ENCODE measurements at places on chromosomes 13 and 19.

DNA sequence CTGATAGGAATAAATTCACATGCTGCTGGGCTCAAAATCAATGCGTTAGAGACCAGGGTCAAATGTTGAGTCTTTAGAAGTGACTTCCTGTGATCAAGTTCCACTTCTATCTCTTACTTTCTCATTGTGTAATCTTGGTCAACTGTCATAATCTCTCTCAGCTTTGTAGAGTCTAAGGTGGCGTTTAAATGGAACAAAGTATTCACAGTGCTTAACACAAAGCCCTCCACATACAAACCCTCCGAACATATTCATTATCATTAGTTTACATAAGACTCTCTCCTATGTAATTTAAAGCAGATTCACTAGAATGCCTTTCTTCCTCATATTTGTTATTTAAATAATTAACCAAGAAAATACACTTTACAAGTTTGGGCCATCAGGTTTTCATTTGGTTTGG is 1044.1 kb downstream of the EFNB2 start:
- DNase-seq, result no peak

DNA sequence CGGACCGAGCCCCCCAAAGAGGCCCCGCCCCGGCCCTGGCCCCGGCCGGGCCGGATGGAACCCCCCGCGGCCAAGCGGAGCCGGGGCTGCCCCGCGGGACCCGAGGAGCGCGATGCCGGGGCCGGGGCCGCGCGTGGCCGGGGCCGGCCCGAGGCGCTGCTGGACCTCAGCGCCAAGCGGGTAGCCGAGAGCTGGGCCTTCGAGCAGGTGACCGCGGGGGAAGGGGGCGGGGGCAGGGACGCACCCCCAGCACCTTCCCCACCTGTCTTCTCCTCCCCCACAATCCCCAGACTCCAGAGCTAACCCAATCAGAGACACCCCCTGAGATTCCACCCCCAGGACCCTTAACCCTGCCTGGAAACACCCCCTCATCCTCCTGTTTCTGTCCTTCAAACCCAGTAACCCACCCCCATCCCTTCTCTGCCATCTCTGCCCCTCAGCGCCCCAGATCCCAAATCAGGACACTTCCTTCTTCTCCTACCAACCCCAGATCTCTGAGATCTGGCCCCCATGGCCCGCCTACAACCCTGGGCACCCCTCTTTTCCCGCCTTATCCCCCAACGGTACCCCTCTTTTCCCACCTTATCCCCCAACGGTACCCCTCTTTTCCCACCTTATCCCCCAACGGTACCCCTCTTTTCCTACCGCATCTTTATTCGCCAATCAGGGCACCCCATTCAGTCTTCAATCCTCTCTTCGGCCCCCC is 505 bp downstream of the ZSWIM4 start:
- DNase-seq, result no peak

DNA sequence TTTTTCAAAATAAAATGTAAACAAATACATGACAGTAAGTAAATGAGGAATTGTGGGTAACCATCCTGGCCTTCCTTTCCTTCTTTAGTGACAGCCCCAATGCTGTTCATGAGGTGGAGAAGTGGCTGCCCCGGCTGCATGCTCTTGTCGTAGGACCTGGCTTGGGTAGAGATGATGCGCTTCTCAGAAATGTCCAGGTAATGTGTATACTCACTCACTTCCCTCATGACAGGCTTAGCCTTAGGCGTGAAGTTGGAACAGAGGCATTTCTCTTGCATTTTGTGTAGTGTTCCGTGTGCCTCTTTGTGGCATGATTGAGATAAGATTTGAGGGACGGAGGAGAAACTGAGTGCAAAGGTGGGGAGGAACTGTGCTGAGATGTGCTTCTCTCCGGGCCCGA is 12.0 kb downstream of the NAXD start:
- no peak for DNase-seq

DNA sequence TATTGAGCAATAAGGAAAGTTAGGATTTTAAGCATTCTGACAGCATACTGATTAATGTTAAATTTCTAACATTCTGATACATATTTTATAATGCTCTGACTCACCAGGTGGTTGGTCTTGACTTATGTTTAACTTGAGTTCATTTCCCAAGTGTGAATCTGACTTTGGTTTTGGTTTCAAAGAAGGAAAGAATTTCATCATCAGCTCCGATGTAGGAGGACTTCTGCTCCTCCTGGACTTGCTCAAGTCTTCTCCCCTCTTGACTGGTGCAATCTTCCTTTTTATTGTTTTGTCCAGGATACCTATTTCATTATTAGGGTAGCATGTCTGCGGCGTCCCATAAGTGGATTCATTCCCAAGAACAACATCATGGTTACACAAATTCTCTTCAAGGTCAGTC is 141.3 kb downstream of the RNF17 start:
- no peak for DNase-seq

DNA sequence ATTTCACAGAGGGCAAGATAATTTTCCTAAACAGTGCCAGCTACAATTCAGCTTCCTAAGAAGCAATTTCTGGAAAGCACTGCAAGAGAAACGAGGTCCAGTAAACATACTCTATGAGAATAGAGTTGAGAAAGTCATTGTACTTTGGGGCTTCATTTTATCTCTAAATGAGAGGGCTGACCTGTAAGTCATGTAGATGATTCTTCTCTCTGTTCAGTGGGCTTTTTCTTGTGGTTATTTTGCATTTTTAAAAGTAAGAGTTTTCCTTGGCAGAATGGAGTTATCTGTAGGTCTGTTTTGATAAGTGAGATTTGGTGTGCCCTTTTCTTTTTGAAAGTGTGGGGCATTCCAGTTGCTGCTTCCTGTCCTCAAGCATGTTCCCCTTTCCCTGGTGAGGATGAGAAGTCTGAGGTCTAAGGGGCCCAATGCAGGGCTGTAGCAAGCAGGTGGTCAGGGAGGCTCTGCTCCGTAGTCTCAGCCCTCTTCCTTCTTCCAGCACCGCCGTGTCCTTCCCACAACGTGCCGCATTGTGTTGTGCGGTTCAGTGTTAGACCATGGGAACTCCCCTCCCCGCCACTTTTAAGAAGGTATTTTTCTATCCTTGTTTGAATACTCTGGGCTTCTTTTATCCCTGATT is 86.3 kb downstream of the ARHGEF7 start:
- no peak for DNase-seq

DNA sequence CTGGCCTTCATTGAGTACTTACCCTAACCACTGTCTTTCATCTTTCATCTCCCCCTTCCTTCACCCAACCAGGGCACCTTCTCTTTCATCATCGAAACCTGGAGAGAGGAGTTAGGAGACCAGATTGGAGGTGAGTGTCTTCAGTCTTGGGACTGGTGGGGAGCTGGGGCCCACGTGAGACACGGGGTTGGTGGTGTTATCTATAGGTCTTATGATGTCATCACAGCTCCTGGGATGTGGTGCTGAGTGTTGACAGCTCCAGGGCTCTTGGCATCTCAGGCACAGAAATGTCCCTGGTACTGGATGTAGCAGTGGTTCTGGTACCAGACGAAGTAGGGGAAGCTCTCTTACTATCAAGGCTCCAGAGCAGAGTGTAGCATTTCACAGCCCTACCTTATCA is 1.8 kb downstream of the DLL3 start:
- no peak for DNase-seq

DNA sequence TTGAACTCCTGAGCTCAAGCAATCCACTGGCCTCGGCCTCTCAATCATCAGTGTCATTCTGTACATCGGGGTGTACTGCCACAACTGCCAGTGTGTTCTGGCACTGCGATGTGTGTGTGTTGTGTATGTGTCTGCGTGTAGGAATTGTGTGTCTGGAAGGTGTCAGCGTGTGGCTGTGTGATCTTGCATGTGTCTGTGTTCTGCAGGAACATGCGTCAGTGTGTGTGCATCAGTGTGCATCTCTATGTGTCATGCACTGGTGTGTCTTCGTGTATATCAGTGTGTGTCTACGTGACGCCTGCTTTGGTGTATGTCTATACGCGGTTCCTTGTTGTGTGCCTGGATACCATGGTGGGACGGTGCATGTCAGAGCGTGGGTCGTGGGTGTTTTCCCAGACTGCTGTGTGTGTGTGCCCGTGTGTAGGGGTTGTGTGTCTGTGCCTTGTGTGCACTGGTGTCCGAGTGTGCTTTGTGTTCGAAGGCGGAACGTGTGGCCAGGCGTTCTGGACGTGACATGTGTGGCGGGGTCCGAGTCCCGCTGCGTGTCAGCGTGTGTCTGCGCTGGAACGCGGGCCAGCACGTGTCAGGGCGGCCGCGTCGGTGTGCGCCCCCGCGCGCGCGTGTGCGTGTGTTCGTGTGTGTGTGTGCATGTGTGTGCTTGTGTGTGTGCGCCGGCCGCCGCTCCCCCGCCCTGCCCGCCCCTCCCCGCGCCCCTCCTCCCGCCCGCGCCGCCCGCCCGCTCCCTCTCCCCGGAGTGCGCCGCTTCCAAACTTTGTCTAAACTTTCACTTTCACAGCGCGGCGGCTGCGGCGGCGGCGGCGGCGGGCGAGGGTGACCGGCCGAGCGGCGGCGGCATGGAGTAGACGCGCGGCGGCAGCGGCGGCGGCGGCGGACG is at the start of gene NFIX:
TSS of gene NFIX (plus strand) at position 775 of the 895 bp plus-strand sequence. CDS start 363 bp downstream, outside the sequence.
- peak; percentile 63 for DNase-seq

- no peak for DNase-seq
These were observed 1.0 kb downstream of the DIRAS1 start for GRCh38 chr19:2719920-2720776.

- no peak for DNase-seq
These were observed 74.1 kb downstream of the SHISA2 start for GRCh38 chr13:25977671-25978070.

DNA sequence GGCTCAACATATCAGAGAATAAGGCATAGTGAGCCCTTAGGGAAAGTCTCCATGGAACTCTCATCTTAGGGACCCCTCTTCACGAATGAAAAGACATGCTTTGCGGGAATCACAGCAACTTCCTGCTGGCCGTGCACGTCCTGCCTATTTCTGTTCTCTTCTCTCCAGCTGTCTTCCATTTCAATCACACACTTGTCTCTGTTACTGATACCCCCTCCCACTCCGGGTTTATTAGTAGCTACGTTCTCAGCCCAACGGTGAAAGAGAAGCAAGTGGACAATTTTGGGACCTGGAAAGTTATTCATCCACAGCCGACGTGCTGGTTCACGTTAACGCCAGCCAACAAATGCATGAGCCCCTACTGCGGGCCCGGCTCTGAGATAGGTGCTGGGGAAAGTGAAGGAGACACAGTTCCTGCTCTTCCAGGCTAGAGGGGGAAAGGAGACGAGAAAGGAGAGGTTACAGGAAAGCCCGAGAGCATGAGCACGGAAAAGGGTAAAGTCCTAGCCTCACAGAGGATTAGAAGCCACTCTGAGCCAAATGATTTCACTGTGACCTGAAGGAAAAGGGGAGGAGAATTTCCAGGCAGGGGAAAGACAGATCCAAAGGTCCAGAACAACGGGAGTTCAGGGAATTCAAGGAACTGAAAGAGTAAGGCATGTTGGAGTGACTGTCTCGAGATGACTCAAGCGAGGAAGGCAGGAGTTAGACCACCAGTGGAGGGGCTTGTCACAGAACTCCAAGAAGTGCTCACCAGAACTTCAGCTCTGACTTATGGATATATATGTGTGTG is 81.8 kb upstream of the CLDN10 start:
- DNase-seq, result no peak

DNA sequence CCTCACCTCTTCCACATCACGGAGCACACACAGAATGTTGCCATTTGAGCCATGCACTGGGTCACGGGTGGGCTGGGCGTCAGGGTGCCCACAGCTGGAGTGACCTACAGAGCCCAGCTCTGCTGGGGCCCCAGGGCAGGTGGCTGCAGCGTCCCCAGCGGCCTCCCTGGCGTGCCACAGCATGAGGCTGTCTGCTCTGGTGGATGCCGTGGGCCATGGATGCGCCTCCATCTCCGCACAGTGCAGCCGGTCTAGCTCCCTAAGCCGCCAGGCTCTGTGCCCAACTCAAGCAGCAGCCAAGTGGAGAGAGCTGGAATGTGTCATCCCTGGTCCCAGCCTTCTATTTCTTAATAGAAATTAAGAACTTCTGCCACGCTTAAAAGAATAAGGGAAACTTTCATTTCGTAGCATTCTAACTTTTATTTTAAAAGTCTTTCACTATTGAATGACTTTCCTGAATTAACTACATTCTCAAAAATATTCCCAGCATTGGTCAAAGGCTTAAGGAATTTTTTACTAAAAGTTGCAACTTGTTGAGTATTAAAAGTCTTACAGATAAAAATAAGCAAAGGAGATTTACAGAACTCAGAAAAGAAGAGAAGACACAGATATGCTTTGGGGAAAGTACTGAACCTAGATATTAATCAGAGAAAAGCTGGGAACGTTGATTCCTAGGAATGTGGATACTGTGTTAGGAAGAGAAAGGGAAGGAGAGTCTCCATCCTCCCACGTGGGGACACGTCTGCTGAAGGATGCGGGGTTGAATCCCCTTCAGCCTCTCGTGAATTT is 59.3 kb downstream of the ATP11A start:
- no peak for DNase-seq

DNA sequence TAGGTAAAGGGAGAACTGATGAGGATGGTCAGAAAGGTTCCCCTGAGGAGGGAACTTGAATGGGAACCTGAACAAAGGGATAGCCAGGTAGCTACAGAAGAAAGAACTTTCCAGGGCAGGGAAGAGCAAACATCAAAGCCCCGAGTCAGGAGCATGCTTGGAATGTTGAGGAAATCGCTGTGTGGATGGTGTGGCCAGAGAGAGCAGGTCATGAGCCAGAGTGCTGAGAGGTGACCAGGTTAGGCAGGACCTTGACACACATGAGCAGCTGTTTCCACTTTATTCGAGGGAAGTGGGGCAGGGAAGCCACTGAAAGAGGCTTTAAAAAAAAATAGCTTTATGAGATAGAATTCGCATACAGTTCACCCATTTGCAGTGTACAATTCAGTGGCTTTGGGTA is 4.4 kb downstream of the RAB8A start:
- no peak for DNase-seq

DNA sequence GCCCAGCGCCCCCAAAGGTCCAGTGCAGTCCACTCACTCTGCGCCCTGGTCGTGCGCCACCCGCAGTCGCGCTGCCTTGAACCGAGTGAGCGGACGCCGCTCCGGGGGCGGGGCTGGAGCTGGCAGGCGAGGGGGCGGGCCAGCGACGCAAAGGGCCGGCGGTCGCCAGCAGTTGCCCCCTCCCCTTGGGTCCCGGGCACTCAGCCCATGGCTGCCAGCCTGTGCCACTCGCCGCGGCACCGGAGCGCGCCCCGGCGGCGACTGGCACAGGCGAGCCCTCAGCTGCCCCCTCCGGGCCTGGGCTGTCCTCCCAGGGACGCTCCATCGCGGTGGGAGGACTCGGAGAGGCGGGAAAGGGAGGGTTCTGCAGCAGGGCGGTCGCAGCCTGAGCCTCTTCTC is at the start of gene S1PR5:
TSS of gene S1PR5 (minus strand) at position 87 of the 399 bp plus-strand sequence. CDS start 2,436 bp downstream, outside the sequence.
- DNase-seq, result no peak

GRCh38 chr19:10624585-10624984 is 768 bp upstream of the SLC44A2 start:
- no peak for DNase-seq

DNA sequence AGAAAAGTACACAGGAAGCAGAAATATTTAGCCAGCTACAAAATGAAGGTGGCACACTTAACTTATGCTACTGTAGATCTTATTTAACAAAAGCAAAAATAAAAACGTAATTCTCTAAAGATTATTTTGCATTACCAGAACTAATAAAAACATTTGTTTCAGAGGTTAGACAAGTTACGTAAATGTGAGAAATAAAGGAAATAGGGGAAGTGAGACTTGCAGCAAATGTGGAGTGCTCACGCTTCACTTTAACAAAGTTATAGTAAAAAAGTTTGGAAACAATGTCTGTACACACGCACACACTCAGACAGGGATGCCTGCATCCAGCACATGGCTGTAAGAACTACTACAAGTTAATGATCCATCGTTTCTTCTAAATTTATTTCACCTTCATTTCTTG is 83.7 kb downstream of the NALCN start:
- DNase-seq, result no peak

All from activated T-cell treated with anti-CD3 and anti-CD28 coated beads for 4 hours (primary cell).